Endothelial cell of umbilical vein (primary cell): ENCODE measurements at places on chromosomes 5 and 9. TPM values are rescaled to one million over a fixed set of nuclear protein-coding genes. Genes with fewer than 3 reads are reported as not detected.

- peak; percentile 91 for DNase-seq
Observed at GRCh38 chr5:100270023-100270771, 265.0 kb upstream of the FAM174A start.

- no peak for DNase-seq
Observed at GRCh38 chr5:177429248-177430040, 3.0 kb downstream of the GRK6 start.

GRCh38 chr5:34415559-34416198 is 240.4 kb upstream of the RAI14 start:
- no peak for DNase-seq

DNA sequence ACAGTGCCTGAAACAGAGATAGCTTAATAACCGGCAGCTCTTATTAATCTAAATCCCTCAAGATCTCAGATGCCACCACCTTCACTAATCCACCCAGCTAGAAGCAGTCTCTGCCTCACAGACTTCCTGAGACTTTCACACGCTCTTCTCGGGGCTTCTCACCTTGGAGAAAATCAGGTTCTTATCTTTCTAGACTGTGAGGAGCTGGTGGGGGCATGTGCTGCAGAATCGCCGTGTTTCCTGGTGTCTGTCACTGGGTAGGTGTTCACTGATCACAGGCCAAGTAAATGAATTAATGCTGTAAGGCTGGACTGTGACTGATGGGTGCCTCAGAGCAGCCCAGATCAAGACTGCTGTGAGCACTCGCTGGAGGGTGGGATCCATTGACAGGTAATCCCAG is 101.7 kb downstream of the PSD2 start:
- no peak for DNase-seq

ITGA2 gene
- total RNA-seq, result 53.2 and 62.3 TPM in 2 replicates

DNA sequence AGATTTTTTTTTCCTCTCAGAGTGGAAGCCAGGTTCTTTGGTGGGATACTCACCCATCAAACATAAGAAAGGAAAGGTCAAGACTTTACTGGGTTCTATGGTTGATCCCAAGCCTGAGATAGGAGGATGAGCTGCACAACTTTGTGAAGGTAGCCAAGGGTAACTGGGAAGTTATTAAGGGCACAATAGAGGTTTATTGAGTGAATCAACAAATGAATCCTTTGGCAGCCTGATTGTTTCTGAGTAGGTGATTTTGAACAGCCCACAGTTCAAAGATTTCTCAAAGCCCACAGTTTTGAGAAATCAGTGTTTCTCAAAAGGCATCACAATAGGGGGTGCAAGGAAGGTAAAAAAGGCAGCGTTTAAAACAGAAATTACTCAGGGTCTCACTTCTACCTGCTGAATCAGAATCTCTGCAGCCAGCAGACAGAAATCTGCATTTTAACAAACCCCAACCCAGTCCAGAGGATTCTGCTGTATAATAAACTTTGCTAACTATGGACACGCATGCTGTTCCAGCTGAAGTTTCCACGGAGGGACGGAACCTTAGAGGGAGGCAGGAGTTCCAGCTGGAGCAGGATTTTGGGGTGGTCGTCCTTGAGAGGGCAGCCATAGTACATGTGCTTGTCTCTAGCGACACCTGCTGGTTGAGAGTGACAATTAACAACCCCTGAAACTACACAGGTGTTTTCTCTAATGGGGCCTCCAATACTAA is 32.7 kb upstream of the FSD1L start:
- DNase-seq, result peak; percentile 51

SPINK7 gene
- total RNA-seq, result not detected in 2 replicates

DNA sequence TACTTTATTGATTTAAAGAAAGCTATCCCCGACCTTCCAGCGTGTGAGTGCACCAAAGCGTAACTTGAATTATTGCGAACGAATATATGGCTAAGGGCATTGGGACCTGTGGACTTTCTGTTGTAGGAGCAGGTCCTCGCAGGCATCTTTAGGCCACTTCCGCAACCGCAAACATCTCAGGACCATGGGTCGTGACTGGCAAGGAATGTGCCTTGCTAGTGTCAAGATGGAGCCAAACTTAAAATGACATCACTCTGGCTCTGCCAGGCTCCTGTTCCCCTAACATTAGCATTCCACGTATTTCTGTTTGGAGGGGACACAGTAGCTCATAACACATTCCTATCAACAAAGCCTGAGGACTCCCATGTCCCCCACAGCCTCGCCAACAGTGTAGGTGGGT is 44.1 kb upstream of the OLFM1 start:
- no peak for DNase-seq

DNA sequence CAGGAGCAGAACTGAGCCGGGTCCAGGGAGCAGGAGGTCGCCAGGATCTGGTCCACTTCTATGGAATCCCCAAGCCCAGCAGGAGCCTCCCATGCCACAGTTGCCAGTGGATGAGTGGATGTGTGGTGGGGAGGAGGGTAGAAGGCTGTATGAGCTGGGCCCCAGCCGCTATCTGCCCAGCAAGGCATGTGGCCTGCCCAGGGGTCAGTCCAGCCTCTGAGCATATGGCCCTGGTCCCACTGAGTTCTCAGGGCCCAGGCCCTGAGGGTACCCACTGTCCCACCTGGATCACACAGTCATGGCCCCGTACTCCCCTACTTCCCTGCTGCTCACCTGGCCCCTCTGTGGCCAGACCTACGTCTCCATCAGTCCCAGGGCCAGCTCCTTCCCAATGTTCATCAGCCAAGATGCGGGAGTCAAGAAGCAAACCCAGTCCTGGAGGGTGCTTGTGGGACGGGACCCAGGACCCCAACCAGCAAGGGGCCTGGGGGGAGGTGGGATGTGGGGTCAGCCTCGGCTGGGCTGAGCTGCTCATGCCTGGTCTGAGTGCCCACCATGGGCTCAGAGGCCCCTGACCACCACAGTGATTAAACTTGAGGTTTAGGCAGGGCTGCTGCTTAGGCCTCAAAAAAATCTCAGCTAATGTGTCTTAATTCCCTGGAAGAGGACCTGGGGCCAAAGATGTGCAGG is 152.7 kb downstream of the COL23A1 start:
- DNase-seq, result no peak

DNA sequence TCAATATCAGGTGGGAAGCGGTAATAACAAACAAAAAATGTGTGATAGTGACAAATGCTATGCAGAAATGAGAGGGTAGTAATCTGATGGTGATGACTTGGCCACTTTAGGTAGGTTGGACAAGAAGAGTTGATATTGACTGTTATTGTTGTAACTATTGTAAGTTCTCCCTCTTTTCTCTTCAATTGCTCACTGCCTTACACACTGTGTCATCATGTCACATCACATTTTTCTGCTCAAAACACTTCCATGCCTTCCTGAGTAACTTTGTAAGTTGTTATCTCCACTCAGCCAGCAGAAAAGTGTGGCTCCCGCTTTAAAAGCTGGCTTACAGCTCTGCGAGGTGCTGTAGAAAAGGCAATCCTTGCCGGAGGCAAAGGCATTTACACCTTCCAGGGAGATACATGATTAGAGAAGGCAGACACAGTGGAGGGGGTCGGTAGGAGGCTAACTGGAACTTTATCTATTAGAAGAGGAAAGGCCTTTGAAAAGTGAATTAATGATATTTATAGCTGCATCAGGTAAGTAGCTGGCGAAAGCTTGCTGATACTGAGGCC is 85.2 kb upstream of the CLINT1 start:
- DNase-seq, result no peak

LIX1 gene
- not detected in 2 replicates for total RNA-seq

DNA sequence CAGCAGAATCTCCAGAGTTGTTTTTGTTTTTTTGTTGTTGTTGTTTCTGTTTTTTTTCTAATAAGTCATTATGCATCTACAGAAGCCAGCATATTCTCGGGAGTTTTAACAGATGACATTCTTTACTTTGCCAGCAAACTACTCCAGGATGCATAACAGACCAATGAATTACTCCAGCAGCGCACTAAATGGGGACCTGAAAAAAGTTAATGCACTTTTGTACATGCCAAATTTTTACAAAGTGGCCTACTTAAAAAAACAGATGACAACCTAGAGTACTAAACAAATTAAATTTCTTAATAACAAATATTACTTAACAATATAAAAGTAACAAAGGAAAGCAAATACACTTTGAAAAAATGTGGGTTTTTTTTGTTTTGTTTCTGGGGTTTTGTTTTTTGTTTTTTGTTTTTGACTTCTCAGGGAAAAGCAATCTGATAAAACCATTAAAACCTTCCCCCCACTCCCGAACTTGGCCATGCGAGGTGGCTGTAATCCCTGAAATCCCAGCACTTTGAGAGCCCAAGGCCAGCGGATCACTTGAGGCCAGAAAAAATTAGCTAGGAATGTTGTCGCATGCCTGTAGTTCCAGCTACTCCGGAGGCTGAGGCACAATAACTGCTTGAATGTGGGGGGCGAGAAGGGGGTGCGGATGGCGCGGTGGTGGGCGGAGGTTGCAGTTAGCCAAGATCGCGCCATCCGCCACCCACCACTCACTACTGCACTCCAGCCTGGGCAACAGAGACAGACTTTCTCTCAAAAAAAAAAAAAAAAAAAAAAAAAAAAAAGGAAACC is 352.4 kb downstream of the CETN3 start:
- DNase-seq, result no peak

SLC46A2 gene
- total RNA-seq, result not detected in 2 replicates

DNA sequence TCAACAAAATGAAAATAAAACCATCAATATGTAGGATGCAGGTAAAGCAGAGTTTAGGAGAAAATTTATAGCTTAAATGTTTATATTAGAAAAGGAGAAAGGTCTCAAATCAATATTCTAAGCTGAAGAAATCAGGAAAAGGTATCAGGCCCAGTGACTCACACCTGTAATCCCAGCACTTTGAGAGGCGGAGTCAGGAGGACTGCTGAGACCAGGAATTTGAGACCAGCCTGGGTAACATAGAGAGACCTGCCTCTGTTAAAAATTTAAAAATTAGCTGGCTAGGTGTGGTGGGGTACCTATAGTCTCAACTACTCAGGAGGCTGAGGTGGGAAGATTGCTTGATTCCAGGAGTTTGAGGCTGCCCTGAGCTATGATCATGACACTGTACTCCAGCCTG is 32.2 kb downstream of the CCDC69 start:
- no peak for DNase-seq

C5orf52 gene
- total RNA-seq, result not detected in 2 replicates

DNA sequence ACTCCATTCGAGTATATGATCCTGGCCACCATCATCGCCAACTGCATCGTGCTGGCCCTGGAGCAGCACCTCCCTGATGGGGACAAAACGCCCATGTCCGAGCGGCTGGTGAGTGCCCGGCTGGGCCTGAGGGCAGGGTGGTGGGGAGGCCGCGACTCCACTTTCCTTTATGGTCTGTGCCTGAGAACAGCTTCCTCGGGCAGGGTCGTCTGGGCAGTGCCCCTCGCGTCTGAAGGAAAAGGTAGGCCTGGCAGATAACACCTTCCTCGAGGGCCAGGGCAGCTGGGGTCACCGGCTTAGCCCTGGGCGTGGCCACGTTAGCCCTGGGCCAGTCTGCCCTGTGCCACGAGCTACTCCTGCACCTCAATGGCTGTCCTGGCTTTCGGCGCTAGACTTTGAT is 1.5 kb downstream of the CACNA1B start:
- no peak for DNase-seq

DNA sequence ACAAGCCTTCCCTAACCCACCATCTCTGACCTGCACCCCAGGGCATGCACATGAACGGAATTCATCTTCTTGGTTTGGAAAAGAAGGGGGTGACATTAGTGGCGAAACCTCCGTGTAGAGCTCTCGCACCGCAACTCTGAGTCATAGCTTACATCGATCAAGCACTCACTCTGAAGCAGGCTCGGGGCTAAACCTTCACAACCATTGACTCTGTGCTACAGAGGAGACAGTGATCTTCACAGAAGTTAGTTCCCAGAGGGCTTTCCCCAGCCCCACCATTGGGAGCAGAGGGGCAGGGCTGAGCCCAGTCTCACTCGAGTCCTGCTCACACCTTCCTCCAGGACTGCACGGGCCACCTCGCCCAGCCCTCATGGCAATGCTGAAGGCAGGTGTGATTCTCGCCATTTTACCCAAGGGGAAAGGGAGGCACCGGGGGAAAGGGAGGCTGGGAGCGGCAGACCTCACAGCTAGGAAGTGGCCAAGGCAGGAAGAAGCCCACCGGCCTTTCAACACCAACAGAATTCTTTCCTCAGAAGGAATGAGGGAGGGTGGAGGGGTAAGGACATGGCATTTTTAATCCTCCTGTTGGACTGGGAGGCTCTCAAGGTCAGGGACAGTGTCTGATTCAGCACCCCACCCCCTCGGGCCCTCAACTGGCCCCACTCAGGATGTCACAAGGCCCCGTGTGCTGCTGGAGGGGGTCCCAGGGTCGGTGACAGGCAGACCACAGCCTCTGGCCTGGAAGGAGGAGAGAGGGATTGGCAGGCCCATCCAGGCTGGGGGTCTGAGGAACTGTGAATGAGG is 25.9 kb upstream of the IL17B start:
- no peak for DNase-seq

KYAT1 gene
- total RNA-seq, result 7.2 and 8.0 TPM in 2 replicates

BARHL1 gene
- not detected in 2 replicates for total RNA-seq

- DNase-seq, result no peak
Observed at GRCh38 chr5:74295676-74296075, 344.9 kb downstream of the ENC1 start.
